ENCODE measurements at places on chromosomes 13 and 19.

- H3K27ac ChIP-seq = peak overlapping the region; percentile 38
- H3K4me1 ChIP-seq = peaks cover 36% of the 10 kb centered on the region
- no peak overlapping the region for H3K4me3 ChIP-seq
Observed at GRCh38 chr19:18605546-18606280, 886 bp downstream of the CRLF1 start.

GRCh38 chr19:16867211-16867610 is 21.6 kb upstream of the F2RL3 start:
- H3K4me3 ChIP-seq = no peak overlapping the region
- no peak overlapping the region for H3K27ac ChIP-seq
- H3K4me1 ChIP-seq = peaks cover 7% of the 10 kb centered on the region
- peaks cover 35% of the 10 kb centered on the region for H3K36me3 ChIP-seq
- no peaks in the 10 kb centered on the region for H3K27me3 ChIP-seq

DNA sequence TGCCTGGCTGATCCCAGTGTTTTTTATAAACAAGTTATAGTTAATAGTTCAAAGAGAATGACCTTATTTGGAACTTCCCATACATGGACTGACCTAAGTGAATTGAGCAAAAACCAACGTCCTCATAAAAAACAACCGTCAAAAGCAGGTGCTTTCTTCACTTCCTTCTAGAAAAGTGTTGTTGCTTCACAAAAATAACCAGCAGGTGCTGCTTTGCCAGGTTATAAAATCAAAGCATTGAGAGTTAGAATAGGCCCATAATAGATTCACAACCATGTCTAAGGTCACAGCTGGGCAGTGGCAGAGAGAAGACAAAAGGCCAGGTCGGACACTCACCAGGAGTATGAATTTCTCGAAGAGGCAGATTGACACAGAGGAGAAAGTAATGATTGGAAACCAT is 9.5 kb downstream of the RUBCNL start:
- H3K27ac ChIP-seq = peak overlapping the region; percentile 97
- peaks cover 87% of the 10 kb centered on the region for H3K4me1 ChIP-seq
- peak overlapping the region; percentile 77 for H3K4me3 ChIP-seq
- no peaks in the 10 kb centered on the region for H3K27me3 ChIP-seq
- DNase-seq = peak; percentile 44
- H3K36me3 ChIP-seq = peaks cover 41% of the 10 kb centered on the region

DNA sequence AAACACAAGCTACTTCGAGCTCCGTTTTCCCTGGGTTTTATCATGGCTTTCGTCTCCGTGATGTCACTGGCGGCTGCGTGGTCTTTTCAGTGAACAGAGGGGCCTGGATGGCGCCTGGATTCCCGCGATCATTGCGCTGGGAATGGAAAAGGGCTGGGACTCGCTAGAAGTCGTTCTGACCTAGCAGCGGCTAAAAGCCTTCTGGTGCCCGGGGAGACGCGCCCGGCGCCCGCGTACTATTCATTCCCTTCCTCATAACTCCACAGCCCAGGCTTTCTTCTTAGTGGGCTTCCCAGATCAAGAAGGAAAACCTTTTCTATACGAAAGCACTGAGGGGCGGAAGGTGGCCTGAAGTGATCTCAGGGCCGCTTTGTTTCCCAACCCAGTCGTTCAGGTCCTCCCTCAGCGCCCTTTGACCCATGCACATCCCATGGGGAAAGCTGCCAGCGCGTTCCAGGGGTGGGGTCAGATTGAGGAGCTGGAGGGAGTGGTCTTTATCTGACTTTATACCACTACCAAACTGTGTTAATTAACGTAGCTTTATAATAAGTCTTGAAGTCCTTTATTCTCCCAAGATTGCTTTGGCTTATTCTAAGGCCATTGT is 96.6 kb downstream of the ELF1 start:
- H3K36me3 ChIP-seq = peaks cover 9% of the 10 kb centered on the region
- peak overlapping the region; percentile 74 for H3K4me3 ChIP-seq
- no peaks in the 10 kb centered on the region for H3K27me3 ChIP-seq
- no peak for DNase-seq
- peaks cover 16% of the 10 kb centered on the region for H3K4me1 ChIP-seq

DNA sequence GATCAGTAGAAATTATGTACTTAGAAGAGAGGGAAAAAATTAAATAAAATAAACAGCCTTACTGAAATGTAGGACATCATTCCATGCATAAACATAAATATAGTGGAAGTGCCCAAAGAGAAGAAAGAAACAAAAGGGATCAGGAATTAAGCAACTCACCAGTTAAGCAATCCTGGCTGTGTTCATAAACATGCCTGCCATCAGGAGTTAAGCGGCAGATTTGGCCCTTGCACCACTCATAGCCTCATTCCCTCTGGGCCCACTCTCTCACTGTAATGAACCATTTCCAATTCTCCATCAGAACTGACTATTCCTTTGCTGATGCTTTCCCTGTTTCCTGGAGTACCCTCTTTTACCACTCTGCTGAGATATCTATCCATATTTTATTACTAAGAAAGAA is 281.4 kb downstream of the LHFPL6 start:
- H3K4me3 ChIP-seq = no peak overlapping the region
- no peaks in the 10 kb centered on the region for H3K36me3 ChIP-seq
- H3K4me1 ChIP-seq = no peaks in the 10 kb centered on the region
- no peak for DNase-seq

GRCh38 chr19:10137751-10138682 is 18.3 kb upstream of the EIF3G start:
- DNase-seq = no peak
- peaks cover 4% of the 10 kb centered on the region for H3K4me1 ChIP-seq
- H3K4me3 ChIP-seq = no peak overlapping the region
- peak overlapping the region; percentile 37 for H3K27ac ChIP-seq

- peaks cover 25% of the 10 kb centered on the region for H3K36me3 ChIP-seq
- H3K27ac ChIP-seq = no peak overlapping the region
- no peaks in the 10 kb centered on the region for H3K27me3 ChIP-seq
- peaks cover 27% of the 10 kb centered on the region for H3K4me1 ChIP-seq
- DNase-seq = no peak
- no peak overlapping the region for H3K4me3 ChIP-seq
Observed at GRCh38 chr19:46926170-46927071, 65.6 kb downstream of the ARHGAP35 start.

- no peak overlapping the region for H3K27ac ChIP-seq
- no peak overlapping the region for H3K4me3 ChIP-seq
- no peak for DNase-seq
- peaks cover 3% of the 10 kb centered on the region for H3K36me3 ChIP-seq
- peaks cover 30% of the 10 kb centered on the region for H3K4me1 ChIP-seq
Observed at GRCh38 chr13:97245011-97245410, 22.9 kb downstream of the MBNL2 start.

DNA sequence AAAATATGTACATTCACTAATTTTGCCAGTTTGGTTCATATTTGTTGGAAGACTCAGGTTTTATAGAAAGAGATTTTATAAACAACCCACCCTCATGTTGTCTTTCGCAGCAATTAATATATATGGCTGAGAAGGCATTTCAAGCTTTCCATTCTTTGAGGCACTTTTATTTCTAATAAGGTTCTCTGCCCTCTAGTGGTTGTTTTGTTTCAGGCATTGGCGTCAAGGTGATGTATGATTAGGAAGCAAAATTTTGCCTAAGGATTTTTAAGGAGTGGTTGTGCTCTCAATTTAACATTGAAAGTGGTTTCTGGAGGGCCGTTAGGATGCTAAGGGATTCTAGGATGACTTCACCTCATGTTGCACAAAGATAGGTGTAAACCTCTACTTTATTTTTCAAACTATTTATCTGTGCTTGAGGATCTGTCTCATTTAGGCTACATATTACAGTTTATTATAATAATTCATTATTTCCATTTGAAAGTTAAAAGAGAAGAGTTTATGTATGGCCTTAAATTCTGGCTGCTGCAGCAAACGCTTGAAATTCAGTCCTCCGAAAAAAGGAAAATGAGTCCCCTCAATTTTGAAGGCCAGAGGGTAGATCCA is 35.9 kb downstream of the OXGR1 start:
- no peaks in the 10 kb centered on the region for H3K27me3 ChIP-seq
- H3K4me3 ChIP-seq = no peak overlapping the region

DNA sequence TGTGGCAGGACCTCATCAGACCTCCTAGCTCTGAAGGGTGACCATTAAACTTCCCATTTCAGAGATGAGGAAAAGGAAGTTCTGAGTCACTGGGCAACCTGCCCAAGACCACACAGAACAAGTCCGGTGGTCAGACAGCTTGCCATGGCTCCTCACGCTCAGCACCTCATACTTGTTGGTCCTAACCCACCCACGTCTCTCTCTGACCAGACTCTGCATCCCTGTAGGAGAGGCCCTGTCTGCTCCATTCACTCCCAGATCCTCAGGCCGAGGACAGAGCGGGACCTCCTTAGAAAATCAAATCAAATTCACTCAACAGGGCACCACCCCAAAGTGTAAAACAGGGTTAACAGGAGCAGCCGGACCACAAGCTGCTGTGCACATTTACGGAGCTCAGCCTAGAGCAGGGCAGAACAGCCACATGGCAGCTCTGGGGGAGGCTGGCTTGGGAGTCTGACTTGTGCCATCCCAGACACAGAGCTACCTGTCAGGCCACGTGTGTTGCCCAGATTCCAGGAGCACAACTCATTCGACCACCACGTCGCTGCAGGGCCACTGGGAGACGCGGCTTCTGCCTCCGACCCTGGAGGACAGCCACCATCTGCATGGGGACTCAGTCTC is 1.7 kb downstream of the MIER2 start:
- peak overlapping the region; percentile 77 for H3K27ac ChIP-seq
- H3K4me3 ChIP-seq = peak overlapping the region; percentile 80
- H3K27me3 ChIP-seq = peaks cover 16% of the 10 kb centered on the region
- H3K36me3 ChIP-seq = peaks cover 10% of the 10 kb centered on the region

GRCh38 chr13:91722267-91722884 is 324.0 kb downstream of the GPC5 start:
- no peaks in the 10 kb centered on the region for H3K4me1 ChIP-seq
- no peak overlapping the region for H3K4me3 ChIP-seq
- no peaks in the 10 kb centered on the region for H3K36me3 ChIP-seq

GRCh38 chr13:95341441-95341840 is 40.2 kb upstream of the ABCC4 start:
- no peak overlapping the region for H3K4me3 ChIP-seq
- no peaks in the 10 kb centered on the region for H3K27me3 ChIP-seq
- H3K4me1 ChIP-seq = no peaks in the 10 kb centered on the region
- no peaks in the 10 kb centered on the region for H3K36me3 ChIP-seq

- H3K4me3 ChIP-seq = no peak overlapping the region
- H3K4me1 ChIP-seq = no peaks in the 10 kb centered on the region
- H3K27ac ChIP-seq = no peak overlapping the region
- peaks cover 48% of the 10 kb centered on the region for H3K27me3 ChIP-seq
- peaks cover 1% of the 10 kb centered on the region for H3K36me3 ChIP-seq
Observed at GRCh38 chr19:29517412-29517811, 8.4 kb upstream of the VSTM2B start.

GRCh38 chr13:40818926-40819325 is 29.5 kb downstream of the SLC25A15 start:
- H3K36me3 ChIP-seq = peaks cover 31% of the 10 kb centered on the region
- DNase-seq = no peak
- peaks cover 19% of the 10 kb centered on the region for H3K4me1 ChIP-seq
- H3K4me3 ChIP-seq = no peak overlapping the region
- no peaks in the 10 kb centered on the region for H3K27me3 ChIP-seq
- H3K27ac ChIP-seq = no peak overlapping the region

- H3K27me3 ChIP-seq = no peaks in the 10 kb centered on the region
- no peak for DNase-seq
- H3K4me3 ChIP-seq = no peak overlapping the region
- peaks cover 25% of the 10 kb centered on the region for H3K36me3 ChIP-seq
Observed at GRCh38 chr19:39325778-39326665, 5.4 kb upstream of the LRFN1 start.

- no peaks in the 10 kb centered on the region for H3K27me3 ChIP-seq
- DNase-seq = no peak
- H3K4me1 ChIP-seq = peaks cover 56% of the 10 kb centered on the region
- peak overlapping the region; percentile 89 for H3K27ac ChIP-seq
- H3K36me3 ChIP-seq = peaks cover 42% of the 10 kb centered on the region
Observed at GRCh38 chr19:47094557-47095475, 18.8 kb downstream of the ZC3H4 start.

- no peak for DNase-seq
- no peaks in the 10 kb centered on the region for H3K27me3 ChIP-seq
- H3K27ac ChIP-seq = no peak overlapping the region
Observed at GRCh38 chr13:91141543-91142061, 205.9 kb upstream of the MIR17HG start.

GRCh38 chr13:77774181-77774580 is 76.7 kb downstream of the SLAIN1 start:
- no peak overlapping the region for H3K4me3 ChIP-seq
- no peaks in the 10 kb centered on the region for H3K4me1 ChIP-seq
- DNase-seq = no peak

DNA sequence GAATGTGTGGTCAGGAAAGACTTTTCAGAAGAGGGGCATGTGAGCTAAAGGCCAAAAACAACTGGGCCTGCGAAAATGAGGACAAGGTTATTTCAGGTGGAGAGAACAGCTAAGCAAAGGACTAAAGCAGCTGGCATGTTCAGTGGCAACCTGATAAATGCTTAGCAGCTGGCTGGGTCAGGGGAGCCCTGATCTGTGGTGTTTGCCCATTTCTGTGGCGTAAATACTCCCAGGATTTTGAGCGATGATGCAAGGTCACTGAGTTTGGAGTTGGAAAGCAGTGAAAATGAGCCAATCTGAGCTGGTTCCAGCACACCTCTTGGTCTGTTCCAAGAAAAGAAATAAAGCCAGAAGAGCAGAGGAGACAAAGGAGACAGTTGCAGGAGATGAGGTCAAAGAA is 704.3 kb downstream of the UQCRFS1 start:
- H3K4me1 ChIP-seq = no peaks in the 10 kb centered on the region
- H3K4me3 ChIP-seq = no peak overlapping the region
- H3K27ac ChIP-seq = no peak overlapping the region
- no peaks in the 10 kb centered on the region for H3K36me3 ChIP-seq
- H3K27me3 ChIP-seq = no peaks in the 10 kb centered on the region
- DNase-seq = no peak

DNA sequence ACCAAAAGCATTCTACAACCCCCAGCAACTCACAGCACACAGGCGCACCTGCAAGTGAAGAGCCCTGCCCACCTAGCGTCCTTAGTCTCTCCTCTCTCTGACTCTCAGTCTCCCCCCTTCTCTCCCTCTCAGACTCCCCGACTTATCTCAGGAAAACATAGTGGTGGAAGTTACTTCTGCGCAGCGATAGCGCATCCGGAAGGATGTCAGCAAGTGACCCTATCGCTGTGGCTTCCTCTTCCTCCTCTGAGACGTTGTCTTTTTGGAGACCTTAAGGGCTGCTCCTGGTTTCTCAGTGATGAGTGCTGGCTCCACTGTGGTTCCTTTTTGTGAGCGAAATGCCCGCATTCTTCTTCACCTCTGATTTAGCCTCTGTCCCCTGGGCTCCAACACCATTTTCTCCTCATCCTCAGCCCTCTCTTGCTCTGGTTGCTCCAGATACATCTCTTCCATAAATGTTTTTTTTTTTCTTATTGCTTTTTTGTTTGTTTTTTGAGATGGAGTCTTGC is 1.4 kb upstream of the YIF1B start:
- no peaks in the 10 kb centered on the region for H3K27me3 ChIP-seq
- H3K4me1 ChIP-seq = peaks cover 47% of the 10 kb centered on the region
- DNase-seq = no peak

Measured in stimulated activated naive B cell treated with anti-CD40 and anti-IgM and Interleukin-4, amounts not matched to agents 10 μg/mL and 1 μg/mL and 100 μg/mL, for 72 hours (primary cell).